Activated T-cell treated with anti-CD3 and anti-CD28 coated beads, Interleukin-2, amount 50 U/mL, for 4 hours (primary cell): ENCODE measurements at places on chromosomes 4 and X.

- no peak for DNase-seq
Measured at GRCh38 chr4:74317616-74318246, 9.5 kb downstream of the EPGN start.

- DNase-seq = no peak
Measured at GRCh38 chr4:106172861-106173260, 143.1 kb downstream of the TBCK start.

- no peak for DNase-seq
Measured at GRCh38 chrX:114162068-114162735, 421.7 kb upstream of the HTR2C start.

GRCh38 chr4:122806981-122807679, 19.5 kb upstream of the FGF2 start:
- DNase-seq = no peak

DNA sequence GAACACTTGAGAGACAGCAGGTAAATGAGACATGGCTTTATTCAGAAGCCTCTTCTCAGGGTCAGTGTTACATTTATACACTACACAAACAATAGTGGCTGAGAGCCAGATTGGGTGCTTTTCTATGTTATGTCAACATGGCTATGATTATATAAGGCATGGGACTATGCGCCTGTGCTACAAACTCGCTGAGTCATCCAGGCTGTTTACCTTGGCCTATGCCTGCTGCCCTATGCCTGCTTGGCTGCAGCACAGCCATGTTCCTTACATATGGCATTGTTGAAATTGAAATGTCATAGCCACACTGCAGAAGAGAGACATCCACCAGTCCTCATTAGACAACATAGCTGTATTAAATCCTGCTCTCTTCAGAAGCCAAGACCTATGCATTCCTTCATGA, 236.3 kb upstream of the NWD2 start:
- no peak for DNase-seq

DNA sequence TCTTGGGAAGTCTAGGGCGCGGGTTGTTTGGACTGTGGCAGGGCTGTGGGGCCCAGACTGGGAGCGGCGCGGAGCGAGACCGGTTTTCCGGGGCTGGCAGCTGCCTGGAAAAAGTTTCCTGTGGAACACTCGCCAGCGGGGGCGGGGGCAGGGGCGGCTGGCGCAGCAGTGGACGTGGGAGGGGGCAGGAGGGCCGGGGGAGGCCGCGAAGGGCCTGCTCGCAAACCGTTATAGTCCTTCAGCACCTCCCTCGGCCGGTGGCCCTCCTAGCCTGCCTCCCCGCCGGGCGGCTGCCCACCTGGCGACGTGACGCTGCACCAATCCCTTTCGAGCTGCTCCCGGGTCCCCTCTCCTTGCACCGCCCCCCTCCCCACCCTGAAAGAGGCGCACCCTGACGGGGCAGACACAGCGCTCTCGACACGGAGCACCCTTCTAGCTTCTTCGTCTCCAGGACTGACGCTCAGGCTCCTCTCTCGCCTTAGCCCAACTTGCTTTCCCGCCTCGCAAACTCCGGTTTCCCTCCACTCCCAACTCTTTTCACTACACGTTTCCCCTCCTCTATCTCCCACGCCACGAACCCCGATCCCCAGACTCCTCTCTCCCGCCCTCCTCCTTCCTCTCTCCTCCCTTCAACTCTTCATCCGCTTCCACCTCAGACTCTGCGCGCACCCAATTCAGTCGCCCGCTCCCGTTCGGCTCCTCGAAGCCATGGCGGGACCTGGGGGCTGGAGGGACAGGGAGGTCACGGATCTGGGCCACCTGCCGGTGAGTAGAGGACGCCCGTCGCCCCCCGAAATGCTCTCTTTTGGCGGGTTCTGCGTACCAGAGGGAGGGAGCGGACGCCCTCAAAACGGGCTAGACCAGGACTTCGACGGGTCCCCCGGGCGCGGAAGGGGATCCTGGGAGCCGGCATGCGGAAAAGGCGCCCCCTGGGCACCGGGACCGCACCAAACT, at the start of gene NRK:
TSS of gene NRK (plus strand) at position 402 of the 954 bp plus-strand sequence. CDS start at position 709, 307 bp downstream.
- DNase-seq = no peak

GRCh38 chr4:151653548-151653918, 107.3 kb downstream of the GATB start:
- DNase-seq = no peak

DNA sequence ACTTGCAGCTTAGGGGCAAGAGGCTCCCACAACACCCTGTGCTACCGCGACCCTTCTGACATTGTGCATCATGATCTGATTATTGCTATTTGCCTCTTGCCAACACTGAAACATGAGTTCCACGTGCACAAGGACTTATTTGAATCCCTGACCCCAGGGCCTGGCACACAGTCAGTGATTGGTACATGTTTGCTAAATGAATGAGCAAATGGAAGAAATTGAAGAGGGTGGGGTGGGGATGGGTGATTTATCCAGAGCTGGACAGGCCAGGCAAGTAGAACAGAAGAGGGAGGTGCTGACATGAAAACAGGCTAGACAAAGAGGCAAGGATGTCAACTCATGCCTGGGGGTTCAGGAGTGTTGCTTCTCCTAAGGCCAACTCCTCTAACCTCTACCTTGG, 24.9 kb upstream of the RPL39 start:
- DNase-seq = no peak

DNA sequence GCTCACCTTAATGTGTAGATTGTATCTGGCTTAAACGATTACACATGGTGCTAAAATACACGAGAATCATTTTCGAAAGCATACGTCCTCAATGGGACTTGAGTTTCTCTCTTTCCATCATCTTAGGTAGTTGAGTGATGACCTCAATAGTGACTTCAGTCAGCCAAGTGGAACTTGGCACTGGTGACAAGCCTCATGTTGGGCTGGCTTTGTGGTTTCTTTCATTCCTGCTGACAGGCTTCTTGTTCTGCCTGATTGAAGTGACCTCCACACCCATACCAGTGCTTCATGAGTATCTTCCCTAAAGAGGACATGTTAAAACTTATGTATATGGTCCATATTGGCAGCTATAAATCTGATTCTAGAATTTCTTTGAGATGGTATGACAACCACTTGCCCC, 159.1 kb upstream of the WDR1 start:
- no peak for DNase-seq

DNA sequence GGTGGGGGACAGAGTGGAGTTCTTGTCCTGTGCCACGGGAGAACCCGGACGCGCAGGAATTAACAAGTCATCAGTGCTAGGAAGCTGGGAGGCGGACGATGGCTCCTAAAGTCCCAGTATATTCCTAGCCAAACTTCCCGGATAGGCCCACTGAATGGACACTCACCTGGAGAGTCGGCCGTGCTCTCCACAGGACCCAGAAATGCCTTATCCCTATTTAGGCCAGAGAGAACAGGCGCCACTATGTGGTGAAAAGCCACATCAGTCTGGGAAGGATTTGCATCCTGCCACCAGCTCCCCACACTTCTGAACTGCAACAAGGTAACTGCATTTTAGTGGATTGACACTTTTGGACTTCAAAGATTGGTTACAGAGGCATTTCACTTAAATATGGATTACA, 1.1 kb downstream of the CFAP299 start:
- no peak for DNase-seq

DNA sequence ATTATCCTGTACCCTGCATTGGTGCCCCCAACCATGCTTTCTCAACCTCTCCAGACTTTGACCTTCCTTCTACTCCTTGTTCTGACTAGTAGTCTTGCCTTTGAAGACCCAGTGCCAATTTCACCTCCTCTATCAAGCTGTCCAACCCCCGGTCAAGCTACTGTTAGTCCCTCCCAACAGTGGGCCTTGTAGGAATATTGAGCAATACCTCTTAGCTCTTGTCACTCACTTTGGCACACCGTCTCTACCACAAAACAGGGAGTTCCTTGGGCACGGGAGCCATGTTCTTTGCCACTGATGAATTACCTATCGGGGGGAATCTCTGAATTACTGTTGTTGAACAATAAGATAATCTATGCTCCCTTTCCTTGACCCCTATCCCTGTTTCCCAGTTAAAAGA, 25.2 kb downstream of the LAS1L start:
- no peak for DNase-seq

GRCh38 chr4:100450449-100450848, 67.4 kb downstream of the EMCN start:
- DNase-seq = no peak

GRCh38 chr4:177308125-177308524, 1.5 kb upstream of the NEIL3 start:
- no peak for DNase-seq

GRCh38 chr4:69360271-69360670, 80.0 kb downstream of the UGT2B28 start:
- no peak for DNase-seq

- DNase-seq = no peak
Measured at GRCh38 chr4:61501812-61502211, 301.7 kb downstream of the ADGRL3 start.

GRCh38 chr4:4541040-4541631, 712 bp downstream of the STX18 start:
- DNase-seq = no peak

DNA sequence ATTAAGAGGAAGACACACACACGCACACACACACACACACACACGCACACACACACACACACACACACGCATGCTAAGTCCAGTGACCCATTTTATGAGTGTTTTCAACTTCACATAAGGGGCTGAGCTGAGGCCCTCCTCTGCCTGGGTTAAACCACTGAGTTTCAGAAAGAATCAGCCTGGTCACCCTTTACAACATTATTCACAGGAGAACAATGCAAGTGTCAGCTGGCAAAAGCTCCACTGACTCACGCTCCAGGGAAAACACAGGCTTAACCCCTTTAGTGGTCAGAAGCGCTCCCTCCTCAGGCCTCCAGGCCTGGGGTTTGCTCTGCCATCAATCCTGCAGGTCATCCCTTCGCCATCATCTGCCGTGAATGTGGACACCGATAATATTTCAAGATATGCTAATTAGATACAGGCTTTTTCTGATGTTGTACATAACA, 46.9 kb downstream of the ACOX3 start:
- DNase-seq = no peak

- DNase-seq = no peak
Measured at GRCh38 chr4:95362066-95362465, 186.7 kb downstream of the UNC5C start.

GRCh38 chr4:77344784-77345183, 187.8 kb downstream of the CCNG2 start:
- DNase-seq = no peak

- DNase-seq = no peak
Measured at GRCh38 chrX:17187136-17187756, 187.8 kb upstream of the NHS start.

DNA sequence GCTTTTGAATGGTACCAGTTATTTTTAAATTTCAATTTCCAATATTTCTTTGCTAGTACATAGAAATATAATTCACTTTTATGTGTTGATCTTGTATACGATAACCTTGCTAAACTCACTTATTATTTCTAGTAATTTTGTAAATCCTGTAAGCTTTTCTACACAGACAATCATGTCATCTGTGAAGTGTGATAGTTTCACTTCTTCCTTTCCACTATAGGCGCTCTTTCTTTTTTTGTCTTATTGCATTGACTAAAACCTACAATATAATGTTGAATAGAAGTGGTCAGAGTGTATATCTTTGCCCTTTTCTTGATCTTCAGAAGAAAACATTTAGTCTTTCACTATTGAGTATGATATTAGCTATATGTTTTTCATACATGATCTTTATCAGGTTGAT, 76.6 kb downstream of the ZNF182 start:
- DNase-seq = no peak

DNA sequence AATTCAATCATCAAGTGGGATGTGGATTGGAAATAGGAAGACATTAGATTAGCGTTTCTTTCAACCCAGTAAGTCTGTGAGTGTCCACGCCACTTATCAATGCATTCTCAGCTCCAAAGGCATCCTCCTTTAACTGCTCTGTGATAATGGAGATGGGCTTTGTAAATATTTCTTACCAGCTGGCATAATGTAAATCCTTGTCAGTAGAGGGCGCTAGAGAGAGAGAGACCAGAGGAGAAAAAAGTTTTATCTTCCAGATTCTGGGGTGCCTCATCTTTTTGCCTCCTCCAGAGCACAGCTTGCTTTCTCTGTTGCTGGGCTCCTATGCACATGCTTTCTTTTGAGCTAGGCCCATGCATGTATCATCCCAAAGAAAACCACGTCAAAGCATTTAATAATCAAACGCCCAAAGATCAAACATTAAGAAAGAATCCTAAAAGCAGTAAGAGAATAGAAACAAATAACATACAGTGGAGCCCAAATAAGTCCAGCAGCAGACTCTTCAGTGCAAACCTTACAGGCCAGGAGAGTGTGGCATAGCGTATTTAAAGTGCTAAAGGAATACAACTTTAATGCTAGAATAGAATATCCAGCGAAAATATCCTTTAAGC, 9.6 kb upstream of the MTMR1 start:
- no peak for DNase-seq

DNA sequence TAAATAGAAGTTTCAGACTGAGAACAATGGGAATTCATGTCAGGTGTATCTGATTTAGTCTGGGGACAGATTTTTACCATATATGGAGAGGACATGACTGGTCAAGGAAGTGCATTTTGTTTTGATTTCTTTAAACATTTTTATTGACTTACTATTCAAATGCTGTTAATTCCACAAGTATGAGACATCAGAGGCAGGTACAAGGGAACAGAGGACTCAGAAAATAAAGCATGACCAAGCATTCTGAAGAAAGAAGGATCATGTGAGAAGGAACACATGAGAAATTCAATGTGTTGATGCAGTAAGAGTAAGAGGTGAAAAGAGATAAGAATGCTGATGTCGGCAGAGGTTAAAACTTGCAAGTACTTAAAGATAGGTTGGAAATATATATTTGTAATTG, 1452.6 kb downstream of the PCDH7 start:
- no peak for DNase-seq

DNA sequence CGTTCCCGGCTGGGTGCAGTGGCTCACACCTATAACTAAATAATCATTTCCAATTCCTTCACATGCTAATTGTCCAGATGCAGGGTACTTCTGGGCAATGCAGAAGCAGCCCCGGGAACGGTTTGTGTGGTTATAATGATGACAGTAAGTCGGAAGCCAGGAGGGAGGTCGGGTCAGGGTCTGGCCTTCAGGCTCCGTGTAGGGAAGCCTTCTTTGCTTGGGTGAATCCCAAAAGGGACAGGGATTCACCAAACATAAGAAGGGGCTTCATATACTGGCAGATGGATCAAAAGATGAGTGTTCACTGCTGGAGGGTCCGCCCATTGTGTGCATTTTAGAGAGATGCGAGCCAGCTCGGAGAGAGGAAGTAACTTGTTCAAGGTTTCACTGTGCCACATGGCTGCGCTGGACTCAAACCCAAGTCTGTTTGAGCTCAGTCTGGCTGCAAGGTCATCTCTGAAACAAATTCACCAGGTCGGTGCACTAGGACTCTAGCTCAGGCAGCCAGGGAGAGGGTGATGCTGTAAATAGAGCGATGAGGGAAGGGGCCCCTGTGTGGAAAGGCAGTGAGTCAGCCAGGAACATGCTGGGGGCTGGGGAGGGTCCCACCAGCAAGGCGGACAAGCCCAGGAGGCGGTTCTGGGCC, 4.8 kb upstream of the KIAA0232 start:
- DNase-seq = no peak

GRCh38 chrX:17798921-17799320, 61.6 kb downstream of the SCML1 start:
- no peak for DNase-seq
